ENCODE measurements at places on chromosomes 3 and 15. TPM values are rescaled to one million over a fixed set of nuclear protein-coding genes. Genes with fewer than 3 reads are reported as not detected.
A peak's percentile ranks its signal among the peaks of the same experiment; 100 is the strongest.

DNA sequence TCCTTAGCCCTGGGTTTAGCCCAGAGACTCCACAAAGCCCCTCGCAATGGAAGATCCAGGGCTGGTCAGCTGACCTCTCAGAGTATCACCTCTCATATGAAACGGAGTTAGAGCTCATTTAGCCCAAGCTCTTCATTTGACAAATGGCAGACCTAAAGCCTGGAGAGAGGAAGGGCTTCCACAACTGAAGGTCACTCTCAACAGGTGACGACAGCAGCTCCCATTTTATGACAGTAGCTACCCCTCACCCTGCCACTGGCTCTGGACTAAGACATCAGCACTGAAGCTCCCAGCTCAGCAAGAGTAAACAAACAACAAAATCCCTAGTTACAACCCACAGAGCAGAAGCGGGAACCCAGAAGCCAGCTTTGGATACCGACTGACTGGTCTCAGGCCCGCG is 33.7 kb downstream of the TLE3 start:
- H3K27ac ChIP-seq, result peak overlapping the region; percentile 71
- H3K27me3 ChIP-seq, result no peaks in the 10 kb centered on the region
- no peak for DNase-seq
- peaks cover 11% of the 10 kb centered on the region for H3K4me1 ChIP-seq
- peaks cover 7% of the 10 kb centered on the region for H3K36me3 ChIP-seq

DNA sequence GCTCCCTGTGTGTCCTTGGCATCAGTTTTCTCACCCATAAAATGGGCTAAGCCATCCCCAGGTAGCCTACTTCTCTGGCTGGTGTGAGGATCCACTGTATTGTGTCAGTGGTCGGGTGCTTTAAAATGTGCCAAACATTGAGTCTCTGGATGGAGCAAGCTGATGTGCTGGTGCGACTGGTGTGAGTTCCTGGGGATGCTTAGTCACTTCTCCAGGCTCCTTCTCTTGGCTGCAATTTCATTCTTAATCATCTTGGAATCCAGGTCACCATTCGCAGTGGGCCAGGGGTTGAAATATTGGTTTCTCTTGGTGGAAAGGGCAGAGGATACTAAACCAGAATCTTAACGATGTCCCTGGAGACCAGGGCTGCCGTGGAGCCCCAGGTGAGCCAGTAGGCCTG is 29.3 kb downstream of the SCN5A start:
- H3K27ac ChIP-seq, result no peak overlapping the region
- H3K4me1 ChIP-seq, result no peaks in the 10 kb centered on the region
- H3K27me3 ChIP-seq, result peaks cover 7% of the 10 kb centered on the region

GRCh38 chr15:99320374-99321215 is 69.3 kb downstream of the LRRC28 start:
- no peak for DNase-seq
- H3K27me3 ChIP-seq, result no peaks in the 10 kb centered on the region
- no peak overlapping the region for H3K27ac ChIP-seq
- no peak overlapping the region for H3K4me3 ChIP-seq
- no peaks in the 10 kb centered on the region for H3K36me3 ChIP-seq

GRCh38 chr3:113953677-113954076 is 5.9 kb downstream of the ZDHHC23 start:
- H3K4me3 ChIP-seq, result no peak overlapping the region
- peaks cover 23% of the 10 kb centered on the region for H3K4me1 ChIP-seq
- no peaks in the 10 kb centered on the region for H3K27me3 ChIP-seq
- no peak for DNase-seq
- peaks cover 46% of the 10 kb centered on the region for H3K36me3 ChIP-seq

GRCh38 chr15:74332611-74333010 is 34.8 kb downstream of the CYP11A1 start:
- peaks cover 3% of the 10 kb centered on the region for H3K4me1 ChIP-seq
- no peak overlapping the region for H3K4me3 ChIP-seq
- DNase-seq, result no peak
- no peak overlapping the region for H3K27ac ChIP-seq
- no peaks in the 10 kb centered on the region for H3K36me3 ChIP-seq
- H3K27me3 ChIP-seq, result no peaks in the 10 kb centered on the region

- no peaks in the 10 kb centered on the region for H3K27me3 ChIP-seq
- no peak overlapping the region for H3K4me3 ChIP-seq
- H3K36me3 ChIP-seq, result no peaks in the 10 kb centered on the region
- DNase-seq, result no peak
Measured at GRCh38 chr15:27454281-27455075, 483.5 kb downstream of the GABRG3 start.

GRCh38 chr15:92885224-92886041 is 14.7 kb upstream of the CHD2 start:
- peaks cover 57% of the 10 kb centered on the region for H3K4me1 ChIP-seq
- H3K36me3 ChIP-seq, result peaks cover 36% of the 10 kb centered on the region
- H3K4me3 ChIP-seq, result peak overlapping the region; percentile 96
- H3K27ac ChIP-seq, result peak overlapping the region; percentile 97
- DNase-seq, result no peak
- H3K27me3 ChIP-seq, result peaks cover 5% of the 10 kb centered on the region

DNA sequence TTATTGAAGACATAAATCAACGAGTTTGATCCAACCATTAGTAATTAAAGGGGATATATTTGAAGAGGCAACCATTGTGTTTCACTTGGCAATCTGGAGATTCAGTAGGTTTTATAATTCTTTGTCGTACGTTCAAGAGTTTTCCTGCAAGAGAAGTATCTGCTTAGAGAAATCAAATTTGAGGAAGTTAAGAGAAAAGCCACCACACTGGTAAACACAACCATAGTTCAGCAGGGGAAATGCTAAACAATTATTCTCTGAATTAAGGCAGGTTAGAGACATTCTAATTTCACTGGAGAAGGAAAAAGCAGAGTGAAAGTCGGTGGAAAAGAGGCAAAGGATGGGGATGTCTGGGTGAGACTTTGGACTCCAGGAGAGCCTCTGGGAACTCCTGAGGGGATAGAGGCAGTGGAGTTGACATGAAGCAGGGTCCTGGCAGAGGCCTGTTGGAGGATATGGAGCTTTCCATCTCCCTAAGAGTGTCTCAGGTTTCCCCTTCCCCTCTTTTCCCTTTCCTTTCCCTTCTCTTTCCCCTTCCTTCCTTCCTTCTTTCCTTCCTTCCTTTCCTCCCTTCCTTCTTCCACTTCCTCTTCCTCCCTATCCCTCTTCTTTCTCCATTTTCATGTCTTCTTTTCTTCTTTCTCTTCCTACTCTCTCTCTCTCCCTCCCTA is 26.5 kb downstream of the SPINK8 start:
- H3K27ac ChIP-seq, result peak overlapping the region; percentile 30
- no peak overlapping the region for H3K4me3 ChIP-seq
- H3K27me3 ChIP-seq, result peaks cover 3% of the 10 kb centered on the region
- no peak for DNase-seq
- H3K4me1 ChIP-seq, result peaks cover 21% of the 10 kb centered on the region
- no peaks in the 10 kb centered on the region for H3K36me3 ChIP-seq

DNA sequence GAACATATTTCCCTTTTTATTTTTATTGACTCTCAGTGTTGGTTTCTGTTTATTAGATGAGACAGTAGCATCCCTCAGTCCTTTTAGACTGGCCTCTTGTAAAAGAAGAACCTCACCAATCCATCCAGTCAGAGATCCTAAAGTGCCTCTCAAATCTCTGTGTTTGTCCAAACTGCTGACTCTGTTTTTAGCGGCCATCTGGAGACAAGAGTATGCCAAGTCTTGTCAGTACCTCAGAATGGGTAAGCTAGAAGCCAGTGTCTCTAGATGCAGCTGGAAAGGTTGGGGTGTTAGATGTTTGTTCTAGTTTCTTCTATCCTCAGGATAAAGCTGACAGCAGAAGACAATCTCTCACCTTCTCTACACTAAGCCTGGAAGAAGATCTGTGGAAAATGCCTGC is 537.7 kb upstream of the ZNF385D start:
- no peaks in the 10 kb centered on the region for H3K36me3 ChIP-seq
- no peak for DNase-seq
- H3K27ac ChIP-seq, result no peak overlapping the region
- no peaks in the 10 kb centered on the region for H3K4me1 ChIP-seq
- H3K27me3 ChIP-seq, result no peaks in the 10 kb centered on the region

GRCh38 chr3:187992609-187993008 is 161.3 kb upstream of the LPP start:
- no peak for DNase-seq
- H3K4me1 ChIP-seq, result no peaks in the 10 kb centered on the region
- no peak overlapping the region for H3K4me3 ChIP-seq
- H3K27me3 ChIP-seq, result peaks cover 14% of the 10 kb centered on the region
- H3K27ac ChIP-seq, result no peak overlapping the region
- H3K36me3 ChIP-seq, result peaks cover 10% of the 10 kb centered on the region

GRCh38 chr3:193297421-193297820 is 56.4 kb downstream of the PLAAT1 start:
- no peaks in the 10 kb centered on the region for H3K36me3 ChIP-seq
- H3K4me1 ChIP-seq, result no peaks in the 10 kb centered on the region
- H3K27ac ChIP-seq, result no peak overlapping the region
- H3K27me3 ChIP-seq, result no peaks in the 10 kb centered on the region

- H3K4me1 ChIP-seq, result peaks cover 14% of the 10 kb centered on the region
- no peak overlapping the region for H3K4me3 ChIP-seq
- H3K36me3 ChIP-seq, result no peaks in the 10 kb centered on the region
- DNase-seq, result peak; percentile 71
Measured at GRCh38 chr3:46909535-46910161, 32.1 kb downstream of the PTH1R start.

- no peak for DNase-seq
- H3K27me3 ChIP-seq, result no peaks in the 10 kb centered on the region
- no peak overlapping the region for H3K27ac ChIP-seq
- H3K36me3 ChIP-seq, result no peaks in the 10 kb centered on the region
- H3K4me1 ChIP-seq, result no peaks in the 10 kb centered on the region
- H3K4me3 ChIP-seq, result no peak overlapping the region
Measured at GRCh38 chr3:59308684-59309083, 258.9 kb upstream of the CFAP20DC start.

- no peaks in the 10 kb centered on the region for H3K36me3 ChIP-seq
- no peaks in the 10 kb centered on the region for H3K27me3 ChIP-seq
- peaks cover 7% of the 10 kb centered on the region for H3K4me1 ChIP-seq
- DNase-seq, result no peak
- no peak overlapping the region for H3K4me3 ChIP-seq
Measured at GRCh38 chr15:79991826-79992225, 20.8 kb upstream of the BCL2A1 start.

DNA sequence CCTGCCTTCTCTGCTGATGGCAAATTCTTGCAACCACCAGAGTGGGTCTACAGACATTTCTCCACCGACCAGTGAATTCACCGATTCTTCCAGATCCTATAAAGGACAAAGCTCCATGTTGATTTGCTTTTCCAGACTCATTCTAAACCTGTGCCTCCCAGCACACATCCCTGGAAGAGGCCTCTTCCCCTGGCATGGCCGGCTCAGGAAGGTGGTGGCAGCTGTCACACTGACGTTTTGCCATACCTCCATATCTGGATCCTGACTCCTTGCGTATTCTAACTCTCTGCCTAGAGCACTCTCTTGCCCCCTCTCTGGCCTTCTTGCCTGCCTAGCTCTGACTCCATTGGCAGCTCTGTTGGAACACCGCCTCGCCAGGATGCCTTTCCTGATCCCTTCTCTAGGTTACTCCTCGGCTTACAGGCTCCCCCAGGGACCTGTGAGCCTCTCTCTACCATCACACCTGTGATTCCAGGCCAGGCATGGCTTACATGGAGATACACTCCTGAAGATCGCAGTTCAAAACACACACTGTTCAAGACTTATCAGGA is 31.0 kb downstream of the SLCO2A1 start:
- H3K36me3 ChIP-seq, result no peaks in the 10 kb centered on the region
- H3K27ac ChIP-seq, result no peak overlapping the region
- DNase-seq, result no peak
- peaks cover 30% of the 10 kb centered on the region for H3K27me3 ChIP-seq

DNA sequence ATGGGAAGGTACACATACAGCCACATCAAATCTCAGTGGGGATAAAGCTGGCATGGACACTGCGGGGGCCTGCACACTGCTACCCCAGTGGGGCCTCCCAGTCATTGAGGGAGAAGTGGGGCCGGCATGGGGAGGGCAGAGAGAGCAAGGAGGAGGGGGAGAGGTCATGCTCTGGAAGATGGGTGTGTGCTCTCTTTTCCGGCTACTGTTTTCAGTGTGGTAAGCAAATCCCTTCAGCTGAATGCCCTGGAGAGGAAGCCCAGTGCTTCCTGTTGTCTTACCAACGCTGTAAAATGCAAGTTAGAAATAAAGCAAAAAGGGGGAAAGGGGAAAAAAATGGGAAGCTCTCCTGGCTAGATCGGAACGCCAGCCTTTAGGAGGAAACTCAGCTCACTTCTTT is 30.8 kb downstream of the NRROS start:
- no peaks in the 10 kb centered on the region for H3K36me3 ChIP-seq
- no peaks in the 10 kb centered on the region for H3K27me3 ChIP-seq
- peaks cover 30% of the 10 kb centered on the region for H3K4me1 ChIP-seq
- H3K27ac ChIP-seq, result peak overlapping the region; percentile 91

DNA sequence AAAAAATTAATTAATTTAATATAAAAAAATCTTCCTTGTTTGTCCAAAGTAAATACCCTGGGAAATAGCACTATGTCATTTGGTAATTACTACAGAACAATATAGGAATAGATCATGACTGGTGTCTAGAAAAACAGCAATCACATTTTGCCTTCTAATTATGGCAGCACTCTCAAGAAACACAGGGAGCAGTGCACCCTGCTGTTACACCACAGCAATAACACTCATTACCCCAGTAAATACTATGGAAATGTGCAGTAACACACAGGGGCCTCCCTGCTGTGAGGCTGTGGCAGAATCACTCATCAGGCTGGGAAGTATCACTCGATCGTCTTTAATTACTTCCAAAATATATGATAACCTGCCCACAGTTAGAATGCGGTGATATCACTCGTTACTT is 646.0 kb downstream of the TUSC7 start:
- no peak for DNase-seq

GRCh38 chr15:67781061-67781460 is 44.2 kb upstream of the SKOR1 start:
- H3K36me3 ChIP-seq, result no peaks in the 10 kb centered on the region
- DNase-seq, result no peak
- peaks cover 44% of the 10 kb centered on the region for H3K4me1 ChIP-seq
- H3K27ac ChIP-seq, result peak overlapping the region; percentile 47

- H3K4me1 ChIP-seq, result no peaks in the 10 kb centered on the region
- no peak overlapping the region for H3K27ac ChIP-seq
- no peak overlapping the region for H3K4me3 ChIP-seq
- no peaks in the 10 kb centered on the region for H3K27me3 ChIP-seq
- no peaks in the 10 kb centered on the region for H3K36me3 ChIP-seq
Measured at GRCh38 chr3:155485897-155486296, 192.4 kb upstream of the STRIT1 start.

DNA sequence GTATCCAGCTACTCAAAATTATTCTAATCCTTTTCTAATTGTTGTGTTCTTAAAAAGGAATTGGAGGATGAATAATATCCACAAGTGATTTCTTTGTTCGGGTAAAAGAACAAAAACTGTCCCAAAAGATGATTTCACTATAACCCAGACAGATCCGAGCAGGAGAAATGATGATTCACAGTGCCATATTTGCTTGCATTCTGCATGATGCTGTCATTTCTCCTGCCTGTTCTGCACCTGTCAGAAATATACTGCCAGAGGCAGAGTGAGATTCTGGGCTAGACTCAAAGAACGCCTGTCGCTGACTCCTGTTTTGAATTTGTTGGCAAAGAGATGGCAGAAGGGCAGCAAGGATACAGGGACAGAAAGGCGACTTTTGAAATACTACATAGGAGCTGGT is 34.7 kb upstream of the SLC24A5 start:
- no peak overlapping the region for H3K4me3 ChIP-seq
- no peaks in the 10 kb centered on the region for H3K27me3 ChIP-seq
- H3K4me1 ChIP-seq, result no peaks in the 10 kb centered on the region
- no peak overlapping the region for H3K27ac ChIP-seq
- H3K36me3 ChIP-seq, result no peaks in the 10 kb centered on the region
- no peak for DNase-seq

Gene RAD51
- 0.61 TPM for polyA plus RNA-seq

Gene CDCP1
- polyA plus RNA-seq, result not detected

Gene ARHGAP11A
- polyA plus RNA-seq, result 1.8 TPM

Gene GABRB3
- polyA plus RNA-seq, result not detected

Gene VIPR1
- polyA plus RNA-seq, result 1.5 TPM

Gene IQCH
- polyA plus RNA-seq, result 0.30 TPM

Gene IL20RB
- polyA plus RNA-seq, result not detected

Data from naive B cell (primary cell).